Glutamatergic neuron (in vitro differentiated cells): ENCODE measurements at places on chromosomes 2 and 18.

DNA sequence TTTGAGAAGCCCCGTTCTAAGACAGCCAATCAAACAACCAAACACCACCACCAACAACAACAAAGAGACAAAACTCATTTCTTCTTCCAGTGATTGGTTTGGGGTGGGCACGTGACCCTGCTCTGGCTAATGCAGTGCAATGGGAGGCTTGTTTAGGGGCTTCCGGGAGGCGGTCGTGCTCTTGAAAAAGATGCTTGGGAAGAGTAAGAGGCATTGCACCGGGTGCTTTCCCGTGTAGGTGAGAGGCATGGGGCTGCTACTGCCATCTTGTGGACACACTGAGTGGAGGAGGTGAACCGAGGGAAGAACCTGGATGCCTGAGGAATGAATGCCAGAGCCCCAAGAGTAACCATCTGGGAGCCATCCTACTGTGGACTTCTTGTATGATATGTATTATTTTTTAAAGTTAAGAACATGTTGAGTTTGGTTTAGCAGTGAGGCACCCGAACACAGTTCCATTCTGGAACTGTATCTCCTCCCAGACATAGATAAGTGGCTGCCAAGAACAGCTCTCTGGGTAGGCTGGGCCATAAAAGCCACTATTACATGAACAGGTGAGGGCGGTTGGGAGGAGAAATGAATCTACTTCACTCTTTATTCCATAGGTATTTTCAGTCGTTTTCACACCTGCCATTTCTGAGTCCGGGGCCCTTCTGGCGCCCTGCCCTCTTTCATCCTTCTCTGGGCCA lies 19.1 kb upstream of the ARHGAP25 start:
- peak; percentile 64 for DNase-seq

- no peak for DNase-seq
Observed at GRCh38 chr2:208319391-208319790, 53.3 kb downstream of the PIKFYVE start.

DNA sequence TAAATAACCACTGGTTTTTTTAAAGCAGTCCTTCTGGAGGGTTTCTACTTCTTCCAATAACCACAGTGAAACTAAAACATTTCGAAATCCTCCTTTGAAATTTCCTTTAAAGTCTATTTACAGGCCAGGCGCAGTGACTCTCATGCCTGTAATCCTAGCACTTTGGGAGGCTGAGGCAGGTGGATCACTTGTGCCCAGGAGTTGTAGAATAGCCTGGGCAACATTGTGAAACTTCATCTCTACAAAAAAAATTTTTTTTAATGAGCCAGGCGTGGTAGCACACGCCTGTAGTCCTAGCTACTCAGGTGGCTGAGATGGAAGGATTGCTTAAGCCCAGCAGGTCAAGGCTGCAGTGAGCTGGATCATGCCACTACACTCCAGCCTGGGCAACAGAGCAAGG lies 15.2 kb downstream of the KIDINS220 start:
- no peak for DNase-seq

DNA sequence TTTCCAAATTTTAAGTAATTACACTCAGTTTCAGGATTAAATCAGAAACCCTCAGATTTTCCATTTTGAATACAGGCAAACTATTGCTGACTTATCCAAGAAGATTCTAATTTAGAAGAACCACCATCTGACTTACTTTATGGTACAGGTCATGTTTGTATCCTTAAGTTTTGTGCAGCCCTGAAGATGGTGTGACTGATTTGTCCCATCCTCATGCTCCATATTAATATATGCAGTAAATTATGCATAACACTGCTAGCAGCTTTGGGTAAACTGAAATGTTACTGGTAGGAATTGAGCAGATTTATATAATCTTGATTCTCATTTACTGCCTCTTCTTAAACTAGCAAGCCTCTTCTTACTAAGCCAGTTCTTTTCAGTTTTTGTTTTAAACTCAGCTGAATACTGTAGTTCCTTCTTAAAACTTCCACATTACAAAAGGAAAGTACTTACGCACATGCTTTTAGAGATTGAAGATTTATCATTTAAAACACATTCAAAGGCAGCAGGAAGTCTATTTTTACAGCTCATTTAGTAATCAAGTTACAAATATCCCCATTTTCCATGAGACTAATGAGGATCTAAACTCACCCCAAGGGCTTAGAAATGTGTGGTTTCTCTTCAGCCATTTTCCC lies 25.7 kb downstream of the MEX3C start:
- DNase-seq, result no peak

GRCh38 chr2:88659538-88659915 lies 31.9 kb upstream of the RPIA start:
- peak; percentile 49 for DNase-seq

DNA sequence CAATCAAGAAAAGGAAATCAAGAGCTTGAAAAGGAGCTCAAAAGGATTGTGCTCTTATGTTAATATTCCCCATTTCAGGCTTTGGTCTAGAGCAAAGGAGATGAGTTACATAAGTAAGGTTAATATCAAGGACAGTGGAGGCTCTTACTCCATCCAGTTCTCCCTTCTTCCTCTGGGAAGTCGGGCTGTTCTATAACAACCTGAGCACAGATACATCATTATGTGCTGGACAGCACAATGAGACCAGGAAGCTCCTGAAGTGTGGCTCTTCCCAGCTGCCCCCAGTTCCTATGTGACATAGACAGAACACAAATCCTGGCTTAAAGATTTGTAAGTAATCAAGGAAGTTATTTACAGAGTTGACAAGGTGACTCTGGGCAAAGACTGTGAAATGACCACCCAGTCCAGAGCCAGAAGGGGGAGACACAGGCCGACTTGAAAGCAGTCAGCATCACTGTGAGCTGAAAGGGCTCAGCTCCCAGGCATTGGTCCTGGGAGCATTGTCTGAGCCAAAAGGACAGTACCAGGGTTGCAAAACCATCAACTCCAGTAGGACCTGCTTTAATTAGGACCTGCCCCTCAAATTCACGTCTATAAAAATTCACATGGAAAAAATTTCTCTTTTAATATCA lies 917.6 kb upstream of the ACVR2A start:
- DNase-seq, result peak; percentile 76

GRCh38 chr18:28043631-28044030 lies 133.3 kb downstream of the CDH2 start:
- DNase-seq, result no peak

- no peak for DNase-seq
Observed at GRCh38 chr2:146461068-146461467, 1383.8 kb upstream of the ACVR2A start.
